ENCODE measurements at places on chromosomes 5 and 9. TPM values are rescaled to one million over a fixed set of nuclear protein-coding genes. Genes with fewer than 3 reads are reported as not detected.

The SPATA31C1 gene
- not detected for total RNA-seq

The ROR2 gene
- 0.90 TPM for total RNA-seq

The GABRA1 gene
- total RNA-seq = not detected

The SLC23A1 gene
- total RNA-seq = 1.4 TPM

The ANKRD31 gene
- 0.06 TPM for total RNA-seq

The ENHO gene
- total RNA-seq = 1.9 TPM

The HMGCS1 gene
- total RNA-seq = 57.8 TPM

The PIP5K1B gene
- not detected for total RNA-seq

The IGIP gene
- total RNA-seq = 0.60 TPM

The TRIM41 gene
- 19.0 TPM for total RNA-seq
